ENCODE measurements at places on chromosomes 2 and 18.

GRCh38 chr18:7317804-7318231 lies 86.9 kb downstream of the LRRC30 start:
- no peak for DNase-seq

GRCh38 chr2:233519787-233520611 lies 46.6 kb downstream of the USP40 start:
- DNase-seq, result no peak

DNA sequence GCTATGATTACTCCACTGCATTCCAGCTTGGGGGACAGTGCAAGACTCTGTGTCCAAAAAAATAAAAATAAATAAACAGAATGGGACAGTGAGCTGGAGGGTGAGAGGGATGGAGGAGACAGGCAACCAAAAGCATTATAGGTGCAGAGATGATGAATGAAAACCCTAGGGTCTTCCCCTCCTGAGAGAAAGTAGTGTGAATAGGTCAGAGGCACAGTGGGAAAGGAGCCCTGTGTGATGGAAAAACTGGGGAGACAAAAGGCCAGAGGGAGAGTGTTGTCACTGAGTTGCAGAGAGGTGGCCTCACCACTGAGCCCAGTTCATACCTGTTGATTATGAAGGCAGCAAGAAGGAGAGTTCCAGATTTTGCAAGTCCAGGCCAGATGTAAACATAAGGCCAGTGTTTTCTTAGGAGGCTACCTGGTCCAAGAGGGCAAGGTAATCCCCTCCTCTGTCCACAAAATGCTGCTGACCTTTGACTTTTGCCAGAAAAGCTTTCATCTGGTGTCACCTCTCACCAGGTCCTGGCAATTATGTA lies 17.6 kb upstream of the AGFG1 start:
- DNase-seq, result no peak

DNA sequence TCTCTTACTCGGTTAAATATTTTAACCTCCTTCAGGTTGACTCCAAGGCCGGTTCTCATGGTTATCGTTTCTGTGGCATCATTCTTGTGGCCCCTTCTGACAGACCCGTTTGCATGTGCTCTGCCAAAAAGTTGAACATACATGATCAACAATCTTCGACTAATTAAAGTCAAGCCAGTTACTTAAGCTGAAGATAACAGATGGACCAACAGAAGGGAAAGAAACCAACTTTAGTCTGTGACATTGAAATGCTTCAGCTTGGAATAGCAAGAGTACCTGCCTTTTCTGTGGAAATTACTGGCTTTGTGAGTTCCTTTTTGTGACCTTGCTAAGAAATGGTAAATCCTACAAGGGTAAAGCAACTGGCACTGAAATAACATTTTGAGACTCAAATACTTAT lies 1429.1 kb downstream of the LRP1B start:
- no peak for DNase-seq

DNA sequence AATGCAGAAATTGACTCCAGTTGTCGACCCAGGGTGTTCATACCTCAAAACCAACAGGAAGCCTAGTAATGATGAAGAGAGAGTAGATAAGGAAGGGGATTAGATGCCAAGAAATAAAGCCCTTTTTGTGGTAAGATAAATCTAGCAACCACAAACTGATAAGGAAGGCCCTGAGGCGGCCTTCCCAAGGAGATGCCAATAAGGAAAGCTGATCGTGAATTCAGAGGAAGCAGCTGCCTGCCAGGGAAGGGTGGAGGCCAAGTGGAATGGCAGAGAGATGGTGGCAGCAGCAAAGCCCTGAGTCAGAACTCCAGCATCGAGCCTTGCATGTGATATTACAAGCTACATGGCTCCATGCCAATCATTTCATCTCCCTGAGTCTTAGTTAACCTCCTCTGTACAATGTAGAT lies 126.3 kb downstream of the IRS1 start:
- no peak for DNase-seq

- no peak for DNase-seq
Measured at GRCh38 chr2:166419616-166419934, 43.8 kb upstream of the SCN9A start.

DNA sequence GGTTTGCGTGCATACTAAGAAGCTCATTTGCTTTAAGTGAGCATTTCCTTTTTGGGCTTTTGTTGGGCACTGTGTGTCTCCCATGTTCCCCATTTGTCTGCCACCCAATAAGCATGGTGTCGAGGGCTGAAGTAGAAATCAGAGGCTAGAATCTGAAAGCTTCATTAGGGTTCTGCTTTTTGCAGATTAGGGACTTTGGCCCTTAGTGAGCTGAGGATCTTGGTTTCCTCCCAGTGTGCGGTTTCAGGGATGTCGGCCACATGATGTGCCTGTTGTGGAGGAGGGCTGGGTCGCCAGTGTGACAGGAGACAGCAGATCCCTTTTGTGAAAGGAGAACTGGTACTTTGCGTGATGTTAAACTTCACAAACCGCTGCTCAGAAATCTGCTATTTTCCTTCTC lies 41.1 kb downstream of the PLEKHB2 start:
- DNase-seq, result no peak

- no peak for DNase-seq
Measured at GRCh38 chr2:241810307-241811200, 1.6 kb downstream of the NEU4 start.

DNA sequence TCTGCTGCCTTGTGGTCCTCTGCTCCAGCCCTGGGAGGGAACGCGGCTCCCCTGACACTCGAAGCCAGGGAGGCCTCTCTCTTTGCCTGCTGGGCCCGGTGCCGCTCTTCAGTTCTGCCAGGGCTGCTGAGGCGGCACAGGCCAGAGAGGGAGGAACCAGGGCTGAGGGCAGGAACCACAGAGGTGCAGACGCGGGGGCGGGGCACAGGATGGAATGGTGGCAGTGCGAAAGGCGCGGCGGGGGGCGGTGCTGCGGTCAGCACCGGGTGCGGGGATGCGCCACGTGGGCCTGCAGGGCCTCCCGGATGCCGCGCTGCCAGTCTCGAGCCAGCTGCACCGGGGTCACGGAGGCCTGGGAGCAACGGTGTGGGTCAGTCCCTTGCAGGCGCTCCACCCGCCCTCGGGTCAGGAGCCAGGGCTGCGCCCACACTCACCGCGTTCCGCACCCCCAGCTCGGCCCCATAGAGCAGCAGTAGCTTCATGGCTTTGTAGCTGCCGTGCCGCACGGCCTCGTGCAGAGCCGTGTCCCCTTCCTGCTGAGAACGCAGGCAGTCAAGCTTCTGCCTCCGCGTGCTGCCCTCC lies 4.4 kb downstream of the ANKRD23 start:
- peak; percentile 72 for DNase-seq

- DNase-seq, result peak; percentile 27
Measured at GRCh38 chr2:174753038-174753633, 11.1 kb downstream of the CHRNA1 start.

DNA sequence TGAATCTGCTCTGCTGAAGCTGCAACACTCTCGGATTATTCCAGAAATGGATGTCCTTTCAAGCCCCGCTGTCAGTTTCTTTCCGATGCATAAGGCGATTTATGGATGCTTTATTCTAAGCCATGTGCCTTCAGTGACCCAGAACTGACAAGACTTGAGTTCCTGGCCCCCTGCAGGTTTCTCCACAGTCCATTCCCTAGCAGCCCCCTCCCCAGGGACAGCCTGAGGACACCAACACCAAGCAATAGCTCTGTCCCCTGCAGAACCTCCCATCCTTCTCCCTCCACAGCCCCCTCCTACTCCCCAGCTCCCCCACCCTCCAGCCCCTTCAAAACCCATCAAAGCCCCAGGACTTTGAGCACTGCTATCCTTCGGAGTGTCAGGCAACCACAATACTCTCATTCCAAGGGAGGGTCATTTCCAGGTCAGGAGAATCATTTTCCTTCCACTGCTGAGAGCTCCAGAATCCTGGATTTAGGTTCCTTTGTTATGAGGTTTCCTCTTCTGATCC lies 24.6 kb upstream of the SPP2 start:
- no peak for DNase-seq

GRCh38 chr2:181308766-181309515 lies 148.2 kb upstream of the ITGA4 start:
- DNase-seq, result no peak

GRCh38 chr2:13193900-13194299 lies 477.2 kb downstream of the TRIB2 start:
- DNase-seq, result no peak

Data from activated T-helper 1 cell treated with anti-CD3 and anti-CD28 coated beads, Interleukin-2, amount 50 U/mL, for 16 hours (primary cell).